Lung (tissue), 17 donors: ENCODE measurements at places on chromosomes 5 and 9. TPM values are rescaled to one million over a fixed set of nuclear protein-coding genes. Genes with fewer than 3 reads are reported as not detected.

Gene TRPM6
- total RNA-seq = 2.3 TPM

GRCh38 chr5:31194892-31195555, 1.5 kb downstream of the CDH6 start:
- DNase-seq = no peak

GRCh38 chr9:69016191-69017096, 2.5 kb upstream of the PRKACG start:
- no peak for DNase-seq

Gene CARD9
- 3.8 TPM for total RNA-seq

Gene FAM240B
- total RNA-seq = not detected

Gene CDH18
- total RNA-seq = 2.4 TPM

DNA sequence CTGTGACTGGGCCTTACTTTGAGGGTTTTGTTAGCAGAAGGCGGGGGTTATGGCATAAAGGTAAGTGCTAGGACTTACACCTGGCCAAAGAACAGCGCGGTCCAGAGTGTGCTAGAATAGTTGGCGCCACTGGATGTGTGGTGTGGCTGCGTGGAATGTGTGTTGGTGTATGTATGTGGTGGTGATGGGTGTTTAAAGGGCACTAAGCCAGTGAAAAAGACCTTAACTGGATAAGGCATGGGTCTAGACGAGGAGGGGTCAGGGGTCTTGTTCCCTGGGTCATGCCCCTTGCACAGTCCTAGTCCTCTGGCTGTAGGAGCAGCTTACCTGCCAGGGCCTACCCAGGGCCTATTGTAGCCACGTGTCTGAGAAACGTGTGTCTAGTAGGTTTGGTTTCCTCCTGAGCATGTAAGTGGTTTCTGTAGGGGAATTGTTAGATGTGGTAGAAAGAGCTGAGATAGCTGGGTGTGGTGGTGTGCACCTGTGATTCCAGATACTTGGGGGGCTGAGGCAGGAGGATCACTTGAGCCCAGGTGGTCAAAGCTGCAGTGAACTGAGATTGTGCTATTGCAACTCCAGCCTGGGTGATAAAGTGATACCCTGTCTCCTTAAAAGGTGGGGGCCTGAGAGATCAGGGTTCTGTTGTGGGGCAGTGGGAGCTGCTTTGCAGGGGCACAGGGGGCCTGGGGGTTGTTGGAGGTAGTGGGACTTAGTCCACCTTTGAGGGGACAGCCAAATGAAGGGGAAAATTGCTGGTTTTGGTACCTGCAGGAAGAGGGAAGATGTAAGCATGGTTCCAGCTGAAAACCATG, 55.2 kb downstream of the HSPA4 start:
- no peak for DNase-seq

- no peak for DNase-seq
These were observed 37.7 kb downstream of the UGT3A2 start for GRCh38 chr5:36028816-36029465.

- no peak for DNase-seq
These were observed 151.4 kb upstream of the DAP start for GRCh38 chr5:10912435-10912834.

Gene HRCT1
- total RNA-seq = 14.1 TPM

- DNase-seq = no peak
These were observed 51.8 kb downstream of the BASP1 start for GRCh38 chr5:17269201-17269600.

DNA sequence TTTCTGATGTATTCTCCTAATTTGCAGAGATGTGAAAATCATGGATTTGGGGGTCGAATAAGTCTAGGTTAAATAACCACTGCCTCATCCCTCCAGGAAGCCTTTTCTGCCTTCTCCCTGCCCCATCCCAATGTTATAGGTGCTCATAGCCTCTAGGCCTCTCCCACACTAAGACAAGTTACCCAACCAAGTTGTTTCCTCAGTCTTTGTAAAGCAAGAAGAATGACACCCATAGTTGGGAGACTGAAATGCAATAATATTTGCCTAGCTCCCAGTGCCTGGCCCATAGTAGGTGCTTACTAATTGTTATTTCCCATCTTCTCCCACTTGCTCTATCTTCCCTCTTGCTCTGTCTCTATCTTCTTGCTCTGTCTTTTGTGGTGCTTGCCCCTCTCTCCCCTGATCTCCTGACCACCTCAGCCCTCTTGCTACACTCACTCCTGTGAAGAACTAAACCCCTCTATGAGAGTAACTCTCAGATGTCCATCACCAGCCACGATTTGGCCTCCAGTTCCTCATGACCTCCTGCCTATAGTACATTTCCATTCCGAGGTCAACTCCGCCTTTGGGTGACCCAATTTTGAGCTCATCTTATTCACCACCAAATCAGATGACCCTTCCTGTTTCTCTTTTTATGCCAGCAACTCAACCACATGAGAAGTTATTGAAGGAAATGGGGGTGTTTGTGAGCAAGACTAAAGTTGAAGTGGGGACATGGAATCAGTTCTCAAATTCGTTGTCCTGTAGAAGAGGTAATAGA, 7.0 kb downstream of the AFAP1L1 start:
- DNase-seq = no peak

DNA sequence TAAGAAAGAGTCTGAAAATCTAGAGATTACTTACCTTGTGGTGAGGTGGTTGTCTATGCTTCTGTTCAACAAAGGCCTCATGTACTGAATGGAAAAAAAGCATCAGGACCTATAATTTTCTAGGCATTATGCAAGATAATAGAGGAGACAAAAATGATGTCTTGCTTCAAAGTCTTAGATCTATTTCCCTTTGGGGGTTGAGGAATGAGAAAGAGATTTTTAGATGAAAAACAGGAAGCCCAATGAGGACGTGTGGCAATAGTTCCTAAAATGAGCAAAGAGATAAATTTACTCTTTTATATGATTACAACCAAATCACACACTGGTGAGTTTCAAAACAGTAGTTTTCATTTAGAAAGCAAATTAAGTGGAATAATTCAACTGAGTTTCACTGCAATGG, 99.5 kb downstream of the GHR start:
- DNase-seq = no peak

GRCh38 chr5:137899493-137899892, 10.2 kb downstream of the PKD2L2 start:
- DNase-seq = no peak

GRCh38 chr5:10586555-10586954, 22.7 kb downstream of the ANKRD33B start:
- DNase-seq = no peak

GRCh38 chr9:70883963-70884793, 237.2 kb downstream of the TRPM3 start:
- DNase-seq = no peak

GRCh38 chr5:115295777-115296123, 704 bp downstream of the CCDC112 start:
- no peak for DNase-seq

- DNase-seq = no peak
These were observed 10.2 kb downstream of the NREP start for GRCh38 chr5:111746791-111747190.

DNA sequence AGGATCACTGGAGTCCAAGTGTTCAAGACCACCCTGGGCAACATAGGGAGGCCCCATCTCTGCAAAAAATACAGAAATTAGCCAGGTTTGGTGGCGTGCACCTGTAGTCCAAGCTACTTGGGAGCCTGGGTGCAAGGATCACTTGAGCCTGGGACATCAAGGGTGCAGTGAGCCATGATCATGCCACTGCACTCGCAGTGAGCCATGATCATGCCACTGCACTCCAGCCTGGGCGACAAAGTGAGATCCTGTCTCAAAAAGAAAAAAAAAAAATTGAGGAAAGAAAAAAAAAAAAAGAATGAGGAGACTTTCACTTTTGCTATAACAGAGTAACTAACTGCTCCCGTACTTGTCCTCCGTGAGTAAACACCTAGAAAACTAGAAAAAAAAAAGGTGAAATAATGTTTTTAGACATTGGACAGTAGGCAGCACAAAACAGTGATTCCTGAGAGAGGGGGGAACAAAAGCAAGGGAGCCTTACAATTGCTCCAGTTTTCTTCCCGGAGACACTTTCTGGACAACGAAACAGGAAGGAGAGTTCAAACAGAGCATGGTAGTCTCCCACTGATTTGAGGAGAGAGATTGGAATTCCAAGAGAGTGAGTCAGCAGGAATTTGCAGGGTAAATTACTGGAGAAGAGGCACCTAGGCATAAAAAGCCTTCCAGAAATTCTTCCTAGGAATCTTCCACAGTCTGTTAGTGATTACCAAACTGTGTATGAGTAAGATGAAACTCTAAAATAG, 6.9 kb upstream of the ZBTB5 start:
- no peak for DNase-seq

- DNase-seq = peak; percentile 93
These were observed 1.4 kb downstream of the ADAMTS12 start for GRCh38 chr5:33890131-33891032.

DNA sequence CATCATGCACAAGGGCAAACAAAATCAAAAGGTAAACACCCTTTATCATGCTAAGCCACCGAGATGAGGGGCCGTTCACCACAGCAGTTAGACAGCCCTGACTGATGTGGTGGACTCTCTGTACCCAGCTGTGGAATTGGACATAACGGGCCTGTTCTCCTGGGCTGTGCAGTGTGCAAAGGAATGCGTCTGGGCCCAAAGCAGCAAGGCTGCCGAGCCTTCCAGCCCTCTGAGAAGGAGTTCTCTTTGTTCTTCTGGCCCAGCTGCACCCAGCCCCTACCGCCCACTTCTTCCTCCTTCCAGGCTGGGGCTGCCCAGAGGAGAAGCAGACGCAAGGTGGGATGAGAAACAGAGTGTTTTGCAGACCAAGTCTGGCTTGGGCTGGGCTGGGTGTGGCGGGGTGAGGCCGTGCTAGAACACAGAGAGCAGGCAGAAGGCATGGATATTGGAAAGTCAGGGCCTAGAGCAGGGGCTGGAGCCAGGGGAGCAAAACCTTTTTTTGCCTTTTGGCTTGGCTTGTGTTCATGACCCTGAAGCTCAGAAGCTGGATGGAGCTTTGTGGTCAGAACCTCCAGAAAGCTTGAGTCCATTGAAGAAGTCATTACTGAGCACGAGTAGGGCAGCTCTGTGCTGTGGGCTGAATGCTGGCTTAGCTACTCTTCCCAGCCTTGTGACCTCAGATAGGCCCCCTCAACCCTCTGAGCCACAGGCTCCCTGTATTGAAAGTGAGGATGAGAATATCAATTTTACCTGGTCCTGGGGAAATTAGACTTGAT, 49.8 kb upstream of the SH3PXD2B start:
- no peak for DNase-seq

Gene SPATA31D4
- total RNA-seq = not detected

- DNase-seq = no peak
These were observed 31.1 kb downstream of the FBXW11 start for GRCh38 chr5:171975262-171975876.

DNA sequence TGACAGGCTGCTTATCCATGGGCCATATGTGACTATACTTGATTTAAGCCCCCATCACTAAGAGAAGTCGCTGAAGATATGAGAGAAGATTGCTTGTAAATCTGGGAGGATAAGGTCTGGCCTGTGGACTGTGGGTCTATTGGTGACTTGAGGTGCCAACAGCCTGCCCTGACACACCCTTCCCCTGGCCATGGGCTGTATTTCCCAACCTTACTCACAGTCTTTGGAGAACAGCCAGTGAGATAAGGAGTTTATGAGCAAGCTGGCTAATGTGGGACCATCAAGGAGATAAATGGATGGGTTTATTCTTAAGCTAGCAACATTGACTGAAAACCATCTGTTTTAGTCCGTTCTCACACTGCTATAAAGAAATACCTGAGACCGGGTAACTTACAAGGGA, 231.3 kb downstream of the ZSWIM6 start:
- no peak for DNase-seq

Gene CCDC192
- not detected for total RNA-seq

GRCh38 chr5:167051402-167051768, 1240.1 kb upstream of the WWC1 start:
- DNase-seq = no peak

Gene CNTNAP3
- total RNA-seq = 7.5 TPM

Gene TRIM36
- 6.9 TPM for total RNA-seq

Gene SKIC3
- 136 TPM for total RNA-seq

Gene SEMA4D
- 61.5 TPM for total RNA-seq

- no peak for DNase-seq
These were observed 140.4 kb downstream of the TUSC1 start for GRCh38 chr9:25537808-25538207.

- DNase-seq = no peak
These were observed 491.0 kb upstream of the DAP start for GRCh38 chr5:11252075-11252474.

DNA sequence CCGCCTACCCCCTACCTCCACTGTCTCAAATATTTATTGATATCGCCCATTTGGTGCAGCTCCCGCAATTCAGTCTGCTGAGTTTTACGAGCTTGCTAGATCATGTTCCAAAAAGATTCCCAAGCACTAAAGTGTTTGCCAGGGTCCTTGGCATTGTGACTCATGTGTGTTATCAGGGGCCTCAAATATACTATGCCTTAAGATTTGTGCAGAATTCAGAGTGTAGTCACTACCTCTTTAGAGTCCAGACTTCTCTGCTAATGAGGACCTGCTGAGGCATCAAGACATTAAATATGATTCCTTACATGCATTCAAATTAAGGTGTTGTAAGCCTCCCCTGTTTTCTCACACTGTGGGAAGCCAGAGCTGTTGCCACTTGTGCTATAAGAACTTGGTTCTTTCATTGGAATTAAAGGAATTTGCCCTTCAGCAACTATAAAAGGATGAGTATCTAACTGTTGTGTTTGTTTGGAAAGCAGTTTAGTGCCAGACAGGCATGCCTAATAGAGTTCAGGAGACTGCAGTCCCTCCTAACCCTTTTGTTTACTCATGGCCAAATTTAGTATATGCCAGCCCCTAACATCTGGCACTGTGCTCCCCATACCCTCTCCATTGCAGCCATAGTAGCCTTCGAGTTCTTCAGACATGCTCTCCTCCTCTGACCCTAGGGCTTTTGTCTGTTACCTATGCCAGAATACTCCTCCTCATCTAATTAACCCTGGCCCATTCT, 316.4 kb downstream of the NR3C1 start:
- DNase-seq = no peak

Gene ZNF608
- 83.2 TPM for total RNA-seq

Gene HEMGN
- 0.34 TPM for total RNA-seq

Gene NUTM2F
- not detected for total RNA-seq

GRCh38 chr5:98954392-98955028, 25.7 kb upstream of the CHD1 start:
- DNase-seq = no peak

Gene GPX8
- 18.8 TPM for total RNA-seq

- DNase-seq = no peak
These were observed 1.0 kb downstream of the FREM1 start for GRCh38 chr9:14909181-14909580.

GRCh38 chr5:37553720-37554404, 174.7 kb downstream of the WDR70 start:
- DNase-seq = peak; percentile 23

Gene KLHL3
- 6.8 TPM for total RNA-seq

GRCh38 chr9:129198319-129199043, 20.4 kb upstream of the IER5L start:
- DNase-seq = peak; percentile 52

DNA sequence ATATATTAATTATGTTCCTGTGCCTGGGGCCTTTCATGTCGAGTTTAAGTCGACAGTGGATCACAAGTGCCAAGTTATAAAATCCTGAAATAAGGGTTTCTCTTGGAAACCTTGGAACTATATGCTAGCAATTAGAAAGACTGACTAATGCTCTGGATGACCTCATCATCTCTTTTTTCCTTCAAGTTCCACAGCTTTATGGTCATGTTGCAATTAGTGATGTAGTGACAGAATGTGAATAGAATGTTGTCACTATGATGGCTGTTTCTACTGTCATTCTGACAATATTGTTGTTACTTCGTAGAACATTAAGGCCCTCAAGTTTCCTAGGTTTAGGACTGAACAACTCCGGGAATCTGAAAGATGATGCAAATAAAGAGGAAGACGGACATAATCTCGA, 368.0 kb upstream of the SEMA6A start:
- no peak for DNase-seq
